Endodermal cell (in vitro differentiated cells): ENCODE measurements at places on chromosomes 7 and 10.

GRCh38 chr7:85840554-85840953, 653.7 kb upstream of the SEMA3D start:
- no peak for DNase-seq

GRCh38 chr7:7769710-7770627, 51.6 kb upstream of the RPA3 start:
- DNase-seq = no peak

- no peak for DNase-seq
Observed at GRCh38 chr10:74674927-74675326, 151.5 kb upstream of the KAT6B start.

DNA sequence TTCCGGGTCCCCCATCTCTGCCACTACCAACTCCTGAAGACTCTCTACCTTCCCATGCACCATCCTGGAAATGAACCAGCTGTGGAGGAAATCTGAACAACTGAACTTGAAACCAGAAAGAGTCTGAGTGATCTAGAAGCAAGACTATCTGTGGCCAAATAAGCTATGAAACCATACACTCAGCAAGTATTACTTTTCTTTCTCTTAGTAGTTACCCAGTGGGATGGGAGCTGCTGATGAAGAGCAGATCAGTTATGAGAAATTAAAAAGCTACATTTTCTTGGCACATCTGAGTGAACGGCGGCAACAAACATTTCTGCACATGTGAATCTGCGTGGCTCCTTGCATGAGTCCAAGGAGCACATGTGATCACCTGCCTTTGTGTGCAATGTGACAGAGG, 31.6 kb upstream of the AGK start:
- no peak for DNase-seq

DNA sequence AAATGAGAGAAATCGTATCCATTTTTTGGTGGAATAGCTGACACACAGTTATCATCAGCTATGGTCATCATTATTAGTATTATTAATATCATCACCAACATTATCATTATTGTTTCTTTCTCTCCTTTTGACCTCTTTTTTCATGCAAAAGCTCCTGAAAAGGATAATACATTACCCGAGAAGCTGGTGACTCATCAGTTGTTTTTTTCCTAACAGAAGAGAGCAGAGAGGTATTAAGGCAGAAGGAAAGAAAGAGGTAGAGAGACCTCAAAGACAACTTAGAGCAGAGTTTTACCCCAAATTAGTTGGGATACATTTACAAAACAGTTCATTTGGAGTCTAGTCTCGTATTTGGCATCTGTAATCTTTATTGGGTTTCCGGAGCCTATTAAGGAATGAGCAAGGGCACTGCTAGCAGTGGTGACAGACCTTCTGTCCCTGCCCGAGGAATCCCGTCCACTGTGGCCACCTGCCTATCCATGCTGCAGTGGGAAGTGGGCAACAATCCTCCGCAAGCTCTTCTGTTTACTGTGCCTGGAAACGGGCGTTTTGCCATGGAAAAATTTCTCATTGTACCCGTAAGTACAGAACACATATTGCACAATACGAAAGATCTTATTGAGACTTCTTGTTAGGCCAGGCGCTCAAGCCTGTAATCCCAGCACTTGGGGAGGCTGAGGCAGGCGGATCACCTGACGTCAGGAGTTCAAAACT, 170.0 kb upstream of the MKLN1 start:
- no peak for DNase-seq

DNA sequence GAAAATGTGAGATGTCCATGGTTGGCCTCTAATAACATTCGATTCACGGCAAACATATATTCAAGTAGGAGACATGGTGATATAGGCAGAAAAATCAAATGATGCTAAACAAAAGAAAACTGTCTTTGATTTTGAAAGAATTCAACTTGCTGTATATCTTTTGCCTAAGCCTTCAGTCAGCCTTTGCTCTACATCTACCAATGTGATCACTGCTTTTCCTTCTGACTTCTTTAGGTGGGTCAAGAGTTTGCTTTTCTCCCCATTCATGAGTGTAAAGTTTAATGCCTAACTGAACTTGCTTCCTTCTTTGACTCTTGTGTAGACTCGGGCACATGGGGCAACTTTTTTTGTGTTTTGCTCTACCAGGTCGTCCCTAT, 417 bp upstream of the HIF1AN start:
- no peak for DNase-seq
